IPS DF 19.7 (cell line): ENCODE measurements at places on chromosomes 3 and 15.

DNA sequence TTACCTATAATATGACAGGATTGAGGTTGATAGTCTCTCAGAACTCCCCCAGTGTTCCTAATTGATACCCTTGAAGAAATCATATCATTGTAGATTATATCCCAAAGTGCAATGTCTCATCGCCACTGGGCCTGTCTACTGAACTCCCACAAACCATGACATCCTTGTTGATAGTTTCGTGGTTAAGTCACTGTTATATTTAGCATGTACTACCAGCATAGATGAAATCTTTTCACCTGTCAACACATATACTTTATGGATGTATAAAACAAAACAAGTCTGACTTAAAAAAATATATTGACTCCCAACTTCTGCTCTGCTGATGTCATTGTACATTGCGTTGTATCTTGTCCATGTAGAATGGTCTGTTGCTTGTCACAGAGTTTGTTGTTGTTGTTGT, 128.1 kb downstream of the IQCH start:
- no peak for DNase-seq

- no peak for DNase-seq
Observed at GRCh38 chr3:32794487-32795308, 23.1 kb upstream of the TRIM71 start.

DNA sequence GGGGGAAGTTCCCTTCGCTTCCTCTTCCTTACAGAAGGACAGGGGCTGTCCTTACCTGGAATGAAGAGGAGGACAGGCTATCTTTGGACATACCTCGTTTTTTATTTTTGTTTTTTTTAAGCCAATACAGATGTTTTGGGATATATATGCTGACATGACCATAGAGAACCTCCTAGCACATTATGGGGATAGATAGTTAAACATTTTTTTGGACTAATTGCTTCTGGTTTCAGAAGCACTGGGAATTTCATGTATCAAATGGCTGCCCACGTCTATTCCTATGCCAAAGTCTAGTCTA, 238.2 kb upstream of the BHLHE40 start:
- DNase-seq, result no peak

DNA sequence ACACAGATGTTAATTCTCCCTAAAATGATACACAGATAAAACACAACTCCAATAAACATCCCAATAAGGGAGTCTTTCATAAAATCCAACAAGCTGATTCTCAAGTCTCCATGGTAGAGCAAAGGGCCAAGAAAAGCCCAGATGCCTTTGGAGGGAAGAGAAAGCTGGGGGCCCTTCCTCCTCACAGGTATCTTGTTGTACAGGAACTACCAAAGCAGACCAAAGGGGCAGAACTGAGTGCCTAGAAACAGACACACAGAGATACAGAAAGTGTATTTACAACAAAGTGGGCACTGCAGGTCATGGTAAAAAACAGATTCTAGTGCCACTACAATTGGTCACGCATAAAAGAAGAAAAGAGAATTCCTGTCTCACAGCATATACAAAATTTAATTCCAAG, 87.2 kb upstream of the NSMCE3 start:
- no peak for DNase-seq

DNA sequence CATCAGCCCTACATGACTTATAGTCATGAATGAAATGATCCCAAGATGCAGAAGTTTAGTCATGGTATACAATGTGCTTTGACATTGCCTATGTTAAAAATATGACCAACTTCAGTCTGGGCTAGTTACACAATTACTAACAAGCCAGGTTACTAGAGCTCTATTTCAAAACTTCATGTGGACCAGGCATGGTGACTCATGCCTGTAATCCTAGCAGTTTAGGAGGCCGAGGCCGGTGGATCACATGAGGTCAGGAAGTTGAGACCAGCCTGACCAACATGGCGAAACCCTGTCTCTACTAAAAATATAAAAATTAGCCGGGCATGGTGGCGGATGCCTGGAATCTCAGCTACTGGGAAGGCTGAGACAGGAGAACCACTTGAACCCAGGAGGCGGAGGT, 613.0 kb downstream of the CADM2 start:
- no peak for DNase-seq

GRCh38 chr3:167862104-167862730, 126.7 kb downstream of the SERPINI1 start:
- DNase-seq, result no peak

GRCh38 chr15:74326746-74327145, 40.7 kb downstream of the CYP11A1 start:
- no peak for DNase-seq

- no peak for DNase-seq
Observed at GRCh38 chr3:117130222-117130621, 420.6 kb downstream of the TUSC7 start.

- no peak for DNase-seq
Observed at GRCh38 chr3:76429581-76430177, 610.2 kb upstream of the ROBO2 start.

- no peak for DNase-seq
Observed at GRCh38 chr3:43024181-43024885, 45.2 kb downstream of the GASK1A start.

- DNase-seq, result no peak
Observed at GRCh38 chr3:46860017-46860809, 3.0 kb downstream of the MYL3 start.

- no peak for DNase-seq
Observed at GRCh38 chr3:192747746-192748145, 20.4 kb upstream of the FGF12 start.

GRCh38 chr3:62481962-62482361, 108.6 kb upstream of the FEZF2 start:
- DNase-seq, result peak; percentile 15

DNA sequence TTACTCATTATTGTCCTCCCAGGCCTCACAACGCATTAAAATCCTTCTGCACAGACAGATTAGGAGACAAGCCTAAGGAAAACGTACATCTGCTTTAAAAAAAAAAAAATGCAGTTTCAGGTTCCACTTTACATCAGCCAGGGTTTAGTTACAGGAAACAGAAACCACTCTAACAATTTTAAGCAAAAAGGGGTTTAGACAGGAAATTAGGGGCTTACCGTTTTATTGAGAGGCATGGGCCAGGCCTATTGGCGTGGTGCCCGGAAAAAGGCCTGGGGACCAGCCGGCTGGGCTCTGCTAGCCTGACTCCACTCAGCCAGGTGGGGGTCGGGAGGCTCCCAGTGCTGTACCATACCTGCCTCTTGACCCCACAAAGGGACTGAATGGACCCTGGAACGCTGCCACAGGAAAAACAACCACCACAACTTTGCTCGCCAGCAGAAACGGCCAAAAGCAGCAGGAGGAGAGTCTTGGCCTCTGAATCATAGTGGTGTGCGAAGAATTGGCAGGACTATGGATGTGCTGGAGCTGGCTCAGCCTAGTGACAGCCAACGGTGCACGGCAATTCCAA, 124.3 kb downstream of the CHSY1 start:
- no peak for DNase-seq

GRCh38 chr15:62745621-62746225, 296.8 kb upstream of the TPM1 start:
- DNase-seq, result no peak

- DNase-seq, result no peak
Observed at GRCh38 chr15:56523521-56523920, 58.6 kb upstream of the MNS1 start.

- peak; percentile 15 for DNase-seq
Observed at GRCh38 chr3:152183473-152183872, 85.3 kb upstream of the MBNL1 start.

GRCh38 chr3:181484026-181484425, 227.7 kb upstream of the SOX2 start:
- no peak for DNase-seq

- no peak for DNase-seq
Observed at GRCh38 chr3:57917601-57918000, 90.6 kb upstream of the FLNB start.

DNA sequence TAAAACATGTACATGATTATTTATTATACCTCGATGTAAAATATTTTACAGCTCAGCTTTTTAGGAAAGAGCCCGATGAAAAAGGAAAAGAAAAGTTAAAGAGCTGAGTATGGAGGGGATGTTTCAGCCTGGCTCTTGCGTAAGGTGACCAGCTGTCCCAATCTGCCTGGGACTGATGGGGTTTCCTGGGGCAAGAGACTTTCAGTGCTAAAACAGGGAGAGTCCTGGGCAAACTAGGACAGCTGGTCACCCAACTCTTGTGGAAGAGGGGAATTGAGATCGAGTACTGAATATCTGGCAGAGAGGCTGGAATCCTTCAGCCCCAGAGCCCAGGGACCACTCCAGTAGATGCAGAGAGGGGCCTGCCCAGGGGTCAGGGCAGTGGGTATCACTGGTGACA, 21.0 kb downstream of the DUOX2 start:
- DNase-seq, result no peak

GRCh38 chr3:100880845-100881244, 112.4 kb downstream of the ABI3BP start:
- no peak for DNase-seq
